ENCODE measurements at places on chromosomes 1 and 21.
A peak's percentile ranks its signal among the peaks of the same experiment; 100 is the strongest.

- no peak for DNase-seq
These were observed 35.0 kb upstream of the GRHL3 start for GRCh38 chr1:24284156-24284471.

GRCh38 chr1:12469493-12469892 is 148.5 kb downstream of the DHRS3 start:
- no peak for DNase-seq

GRCh38 chr1:205326812-205327466 is 5.4 kb upstream of the NUAK2 start:
- DNase-seq: no peak

DNA sequence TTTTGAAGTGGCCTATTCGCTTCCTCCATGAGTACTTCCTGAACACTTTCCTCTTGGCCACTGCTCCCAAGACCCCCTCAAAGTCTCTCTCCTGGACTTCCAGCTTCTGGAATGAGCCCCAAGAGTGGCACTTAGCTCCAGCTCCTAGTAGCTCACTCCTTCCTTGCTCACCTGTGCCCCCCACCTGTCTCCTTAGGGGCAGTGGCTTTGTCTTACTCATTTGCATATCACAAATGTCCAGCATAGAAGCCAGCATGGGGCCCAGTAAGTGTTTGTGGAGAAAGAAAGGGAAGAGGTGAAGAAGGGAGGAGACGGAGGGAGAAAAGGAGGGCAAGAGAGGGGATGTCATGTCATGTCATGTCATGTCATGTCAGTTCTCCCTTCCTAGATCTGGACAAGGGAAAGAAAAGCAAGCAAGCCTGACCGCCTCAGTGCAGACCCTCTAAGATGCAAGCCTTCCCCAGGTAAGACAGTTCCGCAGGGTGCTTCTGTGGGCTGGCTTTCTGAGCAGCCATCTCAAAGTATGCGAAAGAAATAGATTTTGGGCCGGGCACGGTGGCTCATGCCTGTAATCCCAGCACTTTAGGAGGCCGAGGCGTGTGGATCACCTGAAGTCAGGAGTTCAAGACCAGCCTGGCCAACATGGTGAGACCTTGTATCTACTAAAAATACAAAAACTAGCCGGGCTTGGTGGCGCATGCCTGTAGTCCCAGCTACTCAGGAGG is 6.9 kb upstream of the MX1 start:
- no peak for DNase-seq

DNA sequence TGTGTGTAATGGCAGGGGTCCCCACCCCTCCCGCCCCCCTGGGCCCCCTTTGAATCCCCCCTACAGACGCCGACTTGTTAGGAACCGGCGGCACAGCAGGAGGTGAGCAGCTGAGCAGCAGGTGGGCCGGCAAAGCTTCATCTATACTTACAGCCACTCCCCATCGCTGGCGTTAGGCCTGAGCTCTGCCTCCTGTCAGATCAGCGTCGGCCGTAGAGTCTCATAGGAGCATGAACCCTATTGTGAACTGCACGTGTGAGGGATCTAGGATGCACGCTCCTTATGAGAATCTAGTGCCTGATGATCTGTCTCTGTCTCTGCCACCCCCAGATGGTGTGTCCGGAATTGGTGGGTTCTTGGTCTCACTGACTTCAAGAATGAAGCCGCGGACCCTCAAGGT is 14.9 kb upstream of the VPS26C start:
- no peak for DNase-seq

- DNase-seq: no peak
These were observed 30.6 kb downstream of the SYT6 start for GRCh38 chr1:114122941-114123618.

DNA sequence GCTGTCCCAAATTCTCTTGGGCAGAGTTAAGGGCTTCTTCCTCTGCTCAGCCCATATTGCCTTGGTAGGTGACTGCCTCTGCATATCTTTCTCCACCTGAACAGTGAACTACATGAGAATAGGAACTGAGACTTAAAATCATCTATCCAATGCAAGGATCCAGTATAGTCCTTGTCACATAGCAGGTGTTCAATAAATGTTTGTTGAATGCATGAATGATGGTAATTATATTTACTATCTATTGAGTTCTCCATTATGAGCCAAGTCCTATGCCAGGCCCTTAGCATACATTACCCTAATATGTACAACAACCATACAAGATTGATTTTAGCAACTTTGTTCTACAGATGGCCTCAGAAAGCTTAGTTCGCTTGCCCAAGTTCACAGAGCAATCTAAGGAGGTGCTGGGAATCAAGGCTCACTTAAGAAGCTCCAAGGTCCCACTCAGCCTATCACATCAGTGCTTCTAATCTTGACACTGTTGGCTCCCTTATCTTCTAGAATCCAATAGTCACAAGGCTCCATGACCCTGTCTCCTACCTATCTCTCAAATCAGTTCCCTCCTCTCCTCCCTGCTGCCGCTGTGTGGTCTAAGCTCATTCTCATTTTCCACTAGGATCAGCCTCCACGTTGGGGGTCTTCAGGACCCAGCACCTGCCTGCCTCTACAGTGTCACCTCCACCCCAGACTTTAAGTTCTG is 2.2 kb upstream of the CDK18 start:
- DNase-seq: no peak

DNA sequence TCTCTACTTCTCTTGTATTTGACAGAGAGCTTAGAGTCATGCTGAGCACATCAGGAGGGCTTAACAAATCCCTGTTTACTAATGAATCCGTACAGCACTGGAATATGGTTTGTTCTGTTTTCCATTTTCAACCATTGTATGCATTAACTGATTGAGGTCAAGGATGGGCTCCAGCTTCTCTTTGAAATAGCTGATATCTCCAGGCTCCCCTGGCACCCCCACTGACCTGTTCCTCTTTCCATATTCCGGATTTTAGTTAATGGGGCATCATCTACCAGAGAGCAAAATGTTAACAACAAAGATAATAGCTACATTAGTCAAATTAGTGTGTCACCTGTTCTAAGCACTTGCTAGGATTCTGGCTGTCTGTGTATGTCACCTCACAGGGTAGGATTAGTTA is 57.6 kb downstream of the NENF start:
- no peak for DNase-seq

- no peak for DNase-seq
These were observed 2.8 kb downstream of the PPIH start for GRCh38 chr1:42660907-42661500.

GRCh38 chr1:23244256-23244761 is 27.0 kb upstream of the HTR1D start:
- DNase-seq: no peak

DNA sequence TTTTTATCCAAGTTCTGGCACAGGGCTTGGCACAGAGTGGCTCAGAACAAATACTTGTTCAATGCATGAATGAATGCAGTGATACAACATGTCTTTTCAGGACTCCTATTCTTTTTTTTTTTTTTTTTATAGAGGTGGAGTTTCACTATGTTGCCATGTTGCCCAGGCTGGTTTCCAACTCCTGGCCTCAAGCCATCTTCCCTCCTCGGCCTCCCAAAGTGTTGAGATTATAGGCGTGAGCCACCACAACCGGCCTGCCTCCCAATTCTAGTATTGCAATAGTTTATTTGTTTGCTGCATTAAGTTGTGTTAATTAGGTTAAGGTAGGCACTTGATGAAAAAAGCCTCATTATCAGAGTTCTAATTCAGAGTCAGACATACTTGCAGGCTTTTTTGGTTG is 17.9 kb downstream of the UBE4B start:
- no peak for DNase-seq

DNA sequence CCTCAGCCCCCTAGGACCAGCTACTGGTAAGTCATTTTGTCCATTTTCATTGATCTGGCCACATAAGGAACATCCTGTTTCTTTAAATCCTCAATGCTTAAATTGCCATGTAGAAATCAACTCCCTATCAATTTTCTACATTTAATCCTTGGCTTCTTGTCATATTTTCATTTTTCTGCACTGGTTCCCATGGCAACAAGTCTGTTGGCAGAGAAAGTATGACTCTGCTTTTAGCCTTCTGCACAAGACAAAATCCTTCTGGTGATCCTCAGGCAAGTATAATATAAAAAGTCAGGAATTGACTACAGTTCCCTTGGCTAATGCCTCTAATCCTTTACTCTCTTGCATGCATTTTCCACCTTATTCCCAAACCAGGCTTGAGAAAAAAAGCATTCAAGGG is 65.0 kb downstream of the LRRC40 start:
- peak; percentile 38 for DNase-seq

GRCh38 chr21:35521852-35522505 is 472.9 kb upstream of the RUNX1 start:
- DNase-seq: no peak

GRCh38 chr21:44324854-44325107 is 14.4 kb downstream of the CFAP410 start:
- DNase-seq: no peak

- no peak for DNase-seq
These were observed 75.2 kb downstream of the NGF start for GRCh38 chr1:115262886-115263285.

GRCh38 chr21:20720623-20721022 is 277.6 kb upstream of the NCAM2 start:
- DNase-seq: peak; percentile 42

- peak; percentile 52 for DNase-seq
These were observed 31.8 kb downstream of the ADGRL2 start for GRCh38 chr1:81832573-81832972.

All from non-pigmented ciliary epithelial cell (primary cell).